ENCODE measurements at places on chromosomes 5 and 9.

- no peak for DNase-seq
Measured at GRCh38 chr5:63247651-63248050, 669.0 kb downstream of the LRRC70 start.

DNA sequence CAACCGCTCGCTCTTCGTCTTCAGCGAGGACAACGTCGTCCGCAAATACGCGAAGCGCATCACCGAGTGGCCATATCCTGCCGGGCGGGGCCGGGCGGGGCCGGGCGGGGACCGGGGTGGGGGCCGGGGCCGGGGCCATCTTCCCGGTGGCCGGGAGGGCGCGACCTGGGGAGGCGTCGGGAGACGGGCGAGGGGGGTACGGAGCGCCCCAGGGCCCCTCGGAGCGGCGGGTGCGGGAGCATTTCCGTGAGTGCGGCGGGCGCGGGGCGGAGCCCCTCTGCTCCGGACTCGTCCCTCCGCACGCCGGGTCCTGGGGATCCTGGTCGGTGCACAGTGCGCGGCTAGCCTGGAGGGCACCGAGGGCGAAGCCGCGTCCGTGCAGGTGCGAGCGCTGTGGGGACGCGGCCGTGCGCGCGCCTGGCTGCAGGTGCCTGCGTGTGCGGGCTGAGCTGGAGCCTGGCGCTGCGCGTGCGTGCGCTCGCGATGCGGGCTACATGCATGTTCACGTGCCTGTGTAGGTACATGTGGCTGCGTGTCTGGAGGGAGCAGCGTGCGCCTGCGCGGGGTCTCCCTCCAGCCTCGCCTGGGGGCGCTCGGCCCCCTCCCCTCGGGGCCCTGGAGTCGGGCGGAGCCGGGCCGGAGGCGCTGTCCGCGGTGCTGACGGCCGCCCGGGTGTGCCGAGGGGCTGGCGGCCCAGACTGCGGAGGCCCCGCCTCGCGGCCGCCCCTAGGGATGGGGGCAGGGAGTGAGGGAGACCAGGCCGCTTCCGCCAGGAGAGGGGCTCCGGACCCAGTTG, 762 bp downstream of the CACNA1B start:
- DNase-seq = no peak

- DNase-seq = no peak
Measured at GRCh38 chr5:174972291-174972690, 247.9 kb downstream of the MSX2 start.

DNA sequence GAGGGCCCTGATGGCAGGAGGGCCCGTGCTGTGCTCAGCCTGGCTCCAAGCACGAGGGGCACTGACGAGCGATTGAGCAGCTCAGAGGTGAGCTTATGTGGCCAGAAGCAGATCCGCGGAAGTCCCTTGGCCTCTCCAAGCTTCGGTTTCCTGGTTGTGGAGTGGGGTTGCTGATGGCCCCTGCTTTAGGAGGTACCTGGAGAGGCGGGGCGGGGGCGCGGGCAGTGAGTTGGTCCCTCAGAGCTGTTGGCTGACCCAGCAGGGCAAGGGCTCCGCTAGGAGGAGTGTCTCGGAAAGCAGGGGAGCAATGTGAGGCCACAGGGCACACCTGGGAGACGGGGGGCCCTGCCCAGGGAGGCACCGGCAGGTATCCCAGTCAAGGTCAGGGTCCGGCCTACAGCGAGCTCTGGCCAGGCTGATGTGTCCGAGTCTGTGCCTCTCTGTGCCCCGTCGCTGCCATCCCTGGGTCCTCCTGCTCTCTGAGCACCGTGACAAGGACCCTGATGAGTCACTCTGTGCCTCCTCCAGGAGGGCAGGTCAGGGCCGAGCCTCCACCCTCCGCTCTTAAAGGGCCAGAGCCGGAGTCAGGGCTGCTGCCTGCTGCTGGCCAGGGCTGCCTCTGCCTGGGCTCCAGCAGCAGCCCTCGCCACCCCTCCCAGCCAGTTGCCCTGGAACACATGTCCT, 14.8 kb downstream of the NCS1 start:
- DNase-seq = no peak

- DNase-seq = no peak
Measured at GRCh38 chr9:136339173-136339957, 12.0 kb downstream of the GPSM1 start.

GRCh38 chr5:152256580-152256979, 148.5 kb downstream of the NMUR2 start:
- no peak for DNase-seq

- DNase-seq = no peak
Measured at GRCh38 chr5:169063316-169063953, 237.5 kb downstream of the SLIT3 start.

DNA sequence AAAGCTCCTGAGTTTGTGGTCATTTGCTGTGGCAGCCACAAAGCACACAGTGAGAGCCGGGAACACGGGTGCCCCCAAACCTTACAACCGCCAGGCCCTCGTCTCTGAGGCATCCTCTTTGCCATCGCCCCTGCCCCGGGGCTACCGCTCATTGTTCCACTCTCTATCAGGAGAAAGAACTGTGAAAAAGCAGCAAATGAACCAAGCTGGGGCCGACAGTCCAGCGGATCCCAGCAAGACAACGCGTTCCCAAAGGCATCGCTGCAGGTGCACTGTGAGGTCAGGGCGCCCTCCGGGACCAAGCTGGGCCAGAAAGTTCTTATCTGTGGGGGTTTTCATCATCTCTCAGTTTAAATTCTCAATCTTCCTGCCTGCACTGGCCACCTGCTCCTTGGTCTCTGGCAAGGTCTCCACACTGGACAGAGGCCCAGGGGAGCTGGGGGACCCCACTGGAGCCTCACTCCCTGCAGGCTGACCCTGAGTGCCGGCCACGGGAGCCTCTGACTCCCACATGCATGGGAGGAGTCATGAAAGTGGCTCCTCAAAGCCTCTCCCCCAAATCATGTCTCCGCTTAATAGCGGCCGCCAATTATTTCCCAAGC, 32.1 kb downstream of the VAV2 start:
- DNase-seq = no peak

GRCh38 chr9:133957328-133957727, 34.8 kb downstream of the VAV2 start:
- DNase-seq = no peak

GRCh38 chr5:10689391-10690081, 71.5 kb downstream of the DAP start:
- DNase-seq = no peak
